Trophoblast cell (in vitro differentiated cells and primary cell): ENCODE measurements at places on chromosomes 6 and 20.

GRCh38 chr6:128882991-128883611 lies at the start of gene LAMA2:
Gene LAMA2 (plus strand): TSS chr6:128883138. CDS start chr6:128883246, 108 bp downstream.
- peak; percentile 28 for DNase-seq

DNA sequence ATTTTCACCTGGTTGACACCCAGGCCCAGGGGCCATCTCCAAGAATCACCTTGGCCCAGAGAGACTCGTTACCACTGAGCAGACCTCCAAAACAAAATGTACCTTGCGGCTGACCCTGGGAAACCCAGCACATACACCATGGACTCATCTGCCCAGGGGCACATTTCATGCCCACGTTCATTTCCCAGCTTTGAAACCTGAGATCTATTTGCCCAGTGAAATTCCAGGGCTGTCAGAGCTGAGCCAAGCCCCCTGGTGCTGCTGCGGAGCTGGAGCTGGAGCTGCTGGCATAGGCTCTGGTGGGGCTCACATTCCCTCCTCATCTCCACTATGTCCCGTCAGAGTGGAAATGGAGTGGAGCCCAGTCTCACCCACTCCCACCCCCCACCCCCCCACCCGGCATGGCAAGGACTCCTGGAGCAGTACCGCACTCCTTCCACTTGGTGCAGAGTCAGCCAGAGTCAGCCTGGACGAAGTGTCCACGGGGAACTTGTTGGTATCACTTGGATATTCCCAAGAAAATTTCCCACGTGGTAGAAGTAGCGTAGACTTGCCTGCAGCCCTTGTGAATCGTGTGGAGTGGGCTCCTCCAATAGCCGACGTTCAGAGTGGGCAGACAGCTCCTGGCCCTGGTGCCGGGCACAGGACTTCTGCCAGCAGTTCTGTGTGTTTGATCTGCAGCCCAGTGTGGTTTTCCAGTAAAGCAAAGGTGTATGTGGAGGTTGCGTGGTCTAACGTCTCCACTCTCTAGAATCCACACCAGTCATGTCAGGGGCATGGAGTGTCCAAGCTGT lies 18.1 kb upstream of the OSER1 start:
- DNase-seq, result no peak

DNA sequence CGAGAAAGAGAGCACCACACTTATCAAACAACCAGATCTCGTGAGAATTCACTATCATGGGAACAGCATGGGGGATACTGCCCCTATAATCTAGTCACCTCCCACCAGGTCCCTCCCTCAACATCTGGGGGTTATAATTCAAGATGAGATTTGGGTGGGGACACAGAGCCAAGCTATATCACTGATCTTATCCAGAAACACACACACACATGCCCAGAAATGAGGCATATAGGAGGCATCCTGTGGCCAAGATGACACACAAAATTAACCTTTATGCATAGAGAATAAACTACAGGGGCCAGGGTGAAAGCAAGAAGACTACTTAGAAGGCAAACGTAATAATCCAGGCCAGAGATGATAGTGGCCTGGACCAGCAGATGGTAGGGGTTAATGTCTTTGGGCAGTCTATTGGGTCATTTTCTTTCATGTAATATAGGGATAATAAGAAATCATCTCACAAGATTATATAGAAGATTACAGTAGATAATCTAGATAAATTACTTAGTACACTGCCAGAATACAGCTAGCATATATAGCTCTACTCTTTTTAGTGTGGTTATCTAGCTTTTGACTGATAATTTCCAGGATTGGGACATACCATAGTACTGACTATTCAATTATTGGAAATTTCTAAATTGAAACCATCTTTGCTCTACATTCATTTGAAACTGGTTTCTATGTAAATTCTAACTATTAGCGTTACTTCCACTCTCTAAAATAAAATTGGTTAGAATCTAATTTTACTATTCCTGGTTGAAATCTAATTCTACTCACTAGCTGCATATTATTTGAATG lies 20.0 kb downstream of the RNF144B start:
- no peak for DNase-seq

DNA sequence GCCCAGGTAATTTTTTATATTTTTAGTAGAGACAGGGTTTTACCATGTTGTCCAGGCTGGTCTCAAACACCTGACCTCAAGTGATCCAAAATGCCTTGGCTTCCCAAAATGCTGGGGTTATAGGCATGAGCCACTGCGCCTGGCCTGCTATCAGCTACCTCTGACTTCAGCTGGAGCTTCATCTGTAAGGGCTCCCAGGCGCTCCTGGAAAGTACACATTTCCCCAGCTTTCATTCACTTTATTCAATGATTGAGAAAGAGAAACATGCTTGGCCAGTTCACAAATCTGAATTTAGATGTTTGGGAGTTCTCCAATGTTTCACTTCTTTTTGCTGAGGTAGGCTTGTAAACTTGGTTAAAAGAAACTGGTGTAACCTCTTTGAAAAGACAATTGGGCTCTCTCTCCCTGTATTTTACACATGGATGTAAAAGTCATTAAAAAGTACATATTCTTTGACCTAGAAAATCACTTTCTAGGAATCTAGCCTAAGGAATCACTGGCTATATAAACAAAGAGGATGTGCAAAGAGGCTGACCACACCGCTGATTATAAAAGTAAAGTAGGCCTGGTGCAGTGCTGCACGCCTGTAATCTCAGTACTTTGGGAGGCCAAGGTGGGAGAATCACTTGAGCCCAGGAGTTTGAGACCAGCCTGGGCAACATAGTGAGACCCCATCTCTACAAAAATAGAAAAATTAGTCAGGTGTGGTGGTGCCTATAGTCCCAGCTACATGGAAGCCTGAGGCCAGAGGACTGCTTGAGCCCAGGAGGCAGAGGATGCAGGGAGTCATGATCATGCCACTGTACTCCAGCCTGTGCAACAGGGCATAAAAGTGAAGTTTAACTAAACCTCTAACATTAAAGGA lies 128.9 kb downstream of the BACH2 start:
- DNase-seq, result no peak

DNA sequence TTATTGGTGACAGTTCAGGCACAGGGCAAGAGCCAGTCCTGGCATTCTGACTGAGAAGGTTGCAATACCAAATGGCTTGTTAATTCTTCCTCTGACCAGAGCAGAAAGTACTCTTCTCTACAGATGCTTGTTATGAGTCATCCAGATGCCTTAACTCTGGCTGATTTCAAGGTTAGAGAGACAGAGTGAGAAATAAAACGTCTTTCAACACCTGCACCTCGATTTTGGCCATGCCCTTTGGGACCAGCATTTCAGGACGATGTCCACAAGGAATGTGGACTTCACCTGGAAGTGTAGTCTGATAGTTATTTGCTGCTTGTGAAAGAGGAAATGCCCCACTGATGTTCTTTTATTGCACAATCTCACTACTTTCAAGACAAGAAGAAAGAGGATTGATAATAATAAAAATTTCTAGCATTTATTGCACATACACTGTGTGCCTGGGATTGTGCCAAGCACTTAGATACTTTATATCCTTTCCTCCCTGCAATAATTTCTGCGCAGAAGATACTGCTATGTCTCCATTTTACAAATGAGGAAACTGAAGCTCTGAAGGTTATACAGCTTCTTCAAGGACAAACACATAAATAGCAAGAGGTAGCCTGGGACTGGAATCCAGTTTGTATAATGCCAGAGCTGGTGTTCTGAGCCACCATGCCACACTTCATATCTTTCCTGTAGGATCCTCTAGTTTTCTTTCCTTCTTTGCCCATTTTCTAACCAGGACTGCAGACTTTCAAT lies 33.5 kb upstream of the MCM3 start:
- DNase-seq, result peak; percentile 25

DNA sequence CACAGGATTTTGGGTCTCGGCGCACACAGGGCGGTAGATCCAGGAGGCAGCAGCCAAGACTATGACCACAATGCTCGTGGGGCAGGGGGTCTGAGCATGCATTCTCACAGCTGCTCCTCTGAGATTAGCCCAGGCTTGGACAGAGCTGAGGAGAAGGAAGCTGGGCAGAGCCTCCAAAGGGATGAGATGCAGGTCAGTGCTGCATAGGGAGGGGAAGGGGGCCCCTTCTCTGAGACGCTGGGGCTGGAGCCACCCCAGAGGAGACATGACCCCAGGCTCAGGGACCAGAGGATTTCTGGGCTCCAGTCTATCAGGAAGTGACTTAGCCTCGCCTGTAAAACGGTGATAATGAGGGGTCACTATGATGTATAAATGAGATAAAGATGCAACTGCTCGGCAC lies 93.9 kb downstream of the BFSP1 start:
- DNase-seq, result no peak

- peak; percentile 27 for DNase-seq
Observed at GRCh38 chr6:137351890-137352289, 132.7 kb upstream of the IFNGR1 start.

- DNase-seq, result peak; percentile 38
Observed at GRCh38 chr6:73452107-73452461, at the start of gene CGAS. Gene CGAS (minus strand): TSS chr6:73452297. CDS start chr6:73452181, 116 bp downstream.
